Activated CD8-positive, alpha-beta memory T cell treated with anti-CD3 and anti-CD28 coated beads for 48 hours (primary cell): ENCODE measurements at places on chromosomes 7 and 10.
A peak's percentile ranks its signal among the peaks of the same experiment; 100 is the strongest.

DNA sequence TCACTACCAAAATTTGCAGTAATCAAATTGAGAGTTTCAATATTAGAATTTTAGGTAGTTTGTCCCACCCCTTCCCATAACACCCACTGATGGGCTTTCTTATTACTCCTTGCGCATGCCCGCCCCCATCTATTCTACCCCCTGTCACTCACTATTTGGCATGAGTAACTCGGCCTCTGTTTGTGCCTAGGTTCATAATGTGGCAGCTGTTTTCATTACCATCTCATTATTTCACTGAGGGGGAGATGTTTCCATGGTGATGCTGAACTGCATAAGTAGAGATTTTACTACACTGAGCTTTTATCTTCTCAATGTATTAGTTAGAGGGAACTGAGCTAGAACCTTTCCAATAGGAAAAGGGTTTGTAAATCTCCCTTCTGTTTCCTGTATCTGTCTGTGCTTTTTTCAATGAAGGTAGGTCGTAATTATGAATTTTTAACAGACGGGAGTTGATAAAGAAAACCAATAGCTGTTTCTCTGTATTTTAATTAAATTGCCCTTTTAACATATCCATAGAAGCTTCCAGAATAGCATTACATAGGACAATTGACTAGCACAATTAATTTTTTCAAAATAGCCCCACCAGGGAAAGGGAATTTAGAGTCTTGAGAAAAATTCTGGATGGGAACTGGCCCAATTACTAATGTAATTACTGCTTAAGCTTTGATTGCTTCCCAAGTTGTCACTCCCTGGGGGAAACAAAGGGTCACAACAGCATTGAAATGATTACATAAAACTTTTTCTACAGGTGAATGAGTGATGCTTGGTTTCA is 33.4 kb downstream of the PRPS1L1 start:
- no peak for DNase-seq

DNA sequence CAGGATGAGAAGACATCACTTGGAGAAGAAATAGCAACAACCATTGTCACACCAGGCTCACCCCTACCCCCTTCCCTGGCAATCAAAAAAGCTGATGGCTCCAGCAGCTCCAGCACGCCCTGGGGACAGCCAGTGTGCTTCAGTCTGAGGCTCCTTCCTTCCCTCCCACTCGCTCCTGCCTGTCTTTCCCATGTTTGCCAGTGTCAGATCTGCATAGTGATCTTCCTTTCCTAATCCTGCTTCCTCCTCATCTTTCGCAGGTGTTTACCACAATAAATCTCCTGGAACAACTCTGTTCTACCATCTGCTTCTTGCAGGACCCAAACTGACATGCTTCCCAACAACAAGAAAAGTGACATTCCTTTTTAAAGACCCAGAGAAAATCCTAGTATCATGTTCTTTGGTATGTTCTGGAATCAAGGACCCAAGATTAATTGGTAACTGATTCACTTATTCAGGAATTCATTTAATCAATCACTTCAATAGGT is 57.1 kb downstream of the STEAP1B start:
- no peak for DNase-seq

DNA sequence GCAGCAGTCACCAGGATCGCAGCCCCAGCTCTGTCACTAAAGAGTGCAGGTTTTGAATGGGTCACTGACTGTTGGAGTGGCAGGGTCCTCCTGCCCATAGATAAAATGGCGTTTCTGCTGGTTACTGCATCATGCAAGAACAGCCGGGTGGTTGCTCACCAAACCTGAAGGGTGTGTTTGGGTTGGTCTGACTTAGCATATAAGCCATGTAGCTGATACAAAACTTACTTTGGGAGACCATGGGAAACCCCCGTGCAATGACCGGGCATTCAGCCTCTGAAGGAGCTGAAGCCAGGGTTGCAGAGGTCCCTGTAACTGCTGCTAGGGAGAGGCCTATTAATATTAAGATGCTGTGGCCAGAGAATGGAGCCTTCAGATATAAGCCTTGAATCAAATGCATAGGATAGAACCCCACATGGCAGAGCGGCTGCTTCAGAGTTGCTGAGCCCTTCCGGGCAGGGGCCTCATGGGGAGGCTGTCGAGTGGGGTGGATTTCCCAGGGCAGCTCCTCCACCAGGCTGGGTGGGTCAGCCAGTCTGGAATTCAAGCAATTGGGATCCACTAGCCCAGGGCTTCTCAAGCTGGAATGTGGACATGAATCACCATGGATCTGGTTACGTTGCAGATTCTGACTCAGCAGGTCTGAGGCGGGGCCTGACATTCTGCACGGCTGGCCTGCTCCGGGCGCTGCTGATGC is 70.9 kb upstream of the CTBP2 start:
- DNase-seq: no peak

GRCh38 chr7:26376175-26376917 is 84.7 kb downstream of the SNX10 start:
- DNase-seq: peak; percentile 24

DNA sequence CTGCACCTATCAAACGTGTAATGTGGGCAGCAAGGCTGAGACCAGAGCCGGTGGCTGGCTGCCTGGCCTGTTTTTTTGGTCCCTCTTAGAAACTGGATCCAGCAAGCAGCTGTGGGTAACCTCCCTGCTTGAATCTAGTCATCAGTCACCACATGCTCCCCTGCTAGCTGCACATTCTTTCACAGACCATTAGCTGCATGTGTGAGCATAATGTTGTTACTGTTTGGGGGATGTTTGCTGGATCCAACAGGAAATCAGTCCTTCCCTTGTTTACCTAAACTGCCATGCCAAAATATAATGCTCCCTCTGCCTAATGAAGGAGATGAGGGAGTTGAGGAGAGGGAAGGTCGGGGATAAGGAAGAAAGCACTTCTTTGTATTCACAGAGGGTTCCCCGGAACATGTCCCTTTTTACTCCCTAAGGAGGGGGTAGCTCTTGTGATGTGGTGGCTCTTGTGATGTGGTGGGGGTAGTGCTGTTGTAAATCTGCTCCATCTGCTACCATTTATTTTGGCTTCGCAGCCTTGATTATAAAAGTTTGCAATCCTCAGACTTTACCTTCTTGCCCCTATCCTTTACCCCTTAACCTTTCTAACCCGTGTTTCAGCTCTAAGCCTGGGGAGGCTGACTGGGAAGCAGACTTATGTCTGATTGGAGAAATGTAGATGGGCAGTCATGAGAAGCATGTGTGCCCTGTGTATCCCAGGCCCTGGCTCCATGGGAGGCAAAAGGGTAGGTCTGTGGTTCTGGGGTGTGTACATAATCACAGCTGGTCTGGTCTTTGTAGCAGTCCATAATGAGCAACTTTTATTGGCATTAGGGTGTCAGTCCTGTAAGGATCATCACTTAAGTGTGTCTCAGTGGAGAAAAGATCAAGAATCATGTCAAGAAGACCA is 20.8 kb downstream of the LOXL4 start:
- DNase-seq: no peak

- DNase-seq: no peak
Observed at GRCh38 chr10:119257899-119258419, 50.6 kb downstream of the GRK5 start.

GRCh38 chr7:30846378-30846777 is 65.3 kb upstream of the AQP1 start:
- no peak for DNase-seq

GRCh38 chr7:7552199-7552598 is 14.5 kb upstream of the MIOS start:
- no peak for DNase-seq
